ENCODE measurements at places on chromosomes 2 and 18.

- DNase-seq: no peak
Measured at GRCh38 chr18:50399582-50399981, 24.7 kb downstream of the SKA1 start.

GRCh38 chr2:167944825-167945659, 302.4 kb downstream of the STK39 start:
- DNase-seq: no peak

DNA sequence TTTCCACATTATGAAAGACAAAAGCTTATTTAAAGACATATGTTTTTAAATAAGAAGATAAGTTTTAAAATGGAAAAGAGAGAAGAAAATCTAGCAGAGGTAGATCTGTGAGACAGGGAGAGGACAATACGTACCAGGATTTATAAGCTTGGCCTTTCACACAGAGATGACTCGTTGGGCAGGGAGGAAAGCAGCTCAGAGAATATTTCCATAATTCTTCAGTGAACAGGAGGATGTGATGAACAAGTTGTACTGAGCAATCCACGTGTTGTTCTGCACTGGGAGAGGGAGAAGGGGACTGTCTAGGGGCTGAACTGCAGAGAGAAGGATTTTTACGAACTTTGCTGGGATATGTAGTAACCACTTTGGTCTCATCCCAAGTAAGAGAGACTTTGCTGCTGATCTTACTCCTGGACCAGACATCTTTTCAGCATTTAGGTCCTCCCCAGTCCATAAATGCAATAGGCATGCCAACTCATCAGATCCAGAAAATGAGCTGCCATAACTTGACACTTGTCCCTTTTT, 162.5 kb upstream of the SETBP1 start:
- DNase-seq: no peak

DNA sequence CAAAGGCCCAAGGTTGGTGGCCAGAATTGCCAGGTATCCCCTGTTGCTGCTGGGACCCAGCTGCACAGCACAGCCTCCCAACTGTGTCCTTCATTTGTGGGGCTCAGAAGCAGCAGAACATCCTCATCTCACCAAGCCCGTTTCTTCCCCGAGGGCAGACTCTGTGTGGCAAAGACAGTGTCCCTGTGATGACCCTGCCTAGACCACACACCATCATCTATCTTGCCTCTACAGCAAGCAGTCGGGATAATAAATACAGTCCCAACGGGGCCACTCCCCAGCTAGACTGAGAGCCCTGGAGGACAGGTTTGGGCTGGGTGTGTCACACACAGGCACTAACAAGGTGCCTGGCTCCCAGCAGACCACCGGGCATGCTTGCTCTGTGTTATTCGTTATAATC, 93.4 kb downstream of the PTGR3 start:
- no peak for DNase-seq

- no peak for DNase-seq
Measured at GRCh38 chr2:170170281-170171040, 7.5 kb upstream of the MYO3B start.

DNA sequence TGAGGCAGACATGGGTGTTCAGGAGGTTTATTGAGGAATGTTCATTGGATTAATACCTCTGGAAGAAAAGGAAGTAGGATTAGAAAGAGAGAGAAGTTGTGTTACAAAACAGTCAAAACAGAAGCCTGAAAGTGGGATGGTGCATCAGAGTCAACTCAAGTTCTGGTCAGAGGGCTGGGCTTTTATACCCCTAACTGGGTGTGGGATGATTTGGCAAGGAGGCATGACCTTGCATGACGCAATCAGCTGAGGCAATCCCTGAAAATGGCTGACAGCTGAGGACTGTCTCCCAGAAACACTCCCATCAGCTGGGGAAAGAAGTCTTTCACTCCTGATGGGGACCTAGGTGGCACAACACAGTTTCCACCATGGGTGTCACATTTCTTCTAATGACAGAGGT, 818.2 kb downstream of the SATB2 start:
- DNase-seq: no peak

- DNase-seq: no peak
Measured at GRCh38 chr18:65269375-65269774, 481.4 kb upstream of the CDH7 start.

DNA sequence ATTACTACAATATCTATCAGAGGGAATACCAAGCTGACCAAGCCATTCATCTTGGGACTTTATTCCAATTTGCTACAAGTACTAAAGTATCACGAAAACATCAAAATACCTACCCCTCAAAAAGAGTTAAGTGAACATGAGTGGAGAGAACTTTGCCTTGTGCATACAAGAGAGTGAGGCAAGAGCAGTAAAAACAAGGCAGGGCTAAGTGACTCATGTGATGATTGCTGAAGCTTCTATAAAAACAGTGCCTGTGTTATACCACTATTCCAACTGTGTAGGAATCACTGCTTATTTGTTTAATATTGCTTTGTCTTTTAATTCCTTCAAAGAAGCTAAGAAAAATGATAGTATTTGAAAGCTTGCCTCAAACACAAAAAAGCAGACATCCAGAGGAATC, 61.2 kb downstream of the FARSB start:
- no peak for DNase-seq

- no peak for DNase-seq
Measured at GRCh38 chr2:149146876-149147275, 108.4 kb downstream of the LYPD6B start.

DNA sequence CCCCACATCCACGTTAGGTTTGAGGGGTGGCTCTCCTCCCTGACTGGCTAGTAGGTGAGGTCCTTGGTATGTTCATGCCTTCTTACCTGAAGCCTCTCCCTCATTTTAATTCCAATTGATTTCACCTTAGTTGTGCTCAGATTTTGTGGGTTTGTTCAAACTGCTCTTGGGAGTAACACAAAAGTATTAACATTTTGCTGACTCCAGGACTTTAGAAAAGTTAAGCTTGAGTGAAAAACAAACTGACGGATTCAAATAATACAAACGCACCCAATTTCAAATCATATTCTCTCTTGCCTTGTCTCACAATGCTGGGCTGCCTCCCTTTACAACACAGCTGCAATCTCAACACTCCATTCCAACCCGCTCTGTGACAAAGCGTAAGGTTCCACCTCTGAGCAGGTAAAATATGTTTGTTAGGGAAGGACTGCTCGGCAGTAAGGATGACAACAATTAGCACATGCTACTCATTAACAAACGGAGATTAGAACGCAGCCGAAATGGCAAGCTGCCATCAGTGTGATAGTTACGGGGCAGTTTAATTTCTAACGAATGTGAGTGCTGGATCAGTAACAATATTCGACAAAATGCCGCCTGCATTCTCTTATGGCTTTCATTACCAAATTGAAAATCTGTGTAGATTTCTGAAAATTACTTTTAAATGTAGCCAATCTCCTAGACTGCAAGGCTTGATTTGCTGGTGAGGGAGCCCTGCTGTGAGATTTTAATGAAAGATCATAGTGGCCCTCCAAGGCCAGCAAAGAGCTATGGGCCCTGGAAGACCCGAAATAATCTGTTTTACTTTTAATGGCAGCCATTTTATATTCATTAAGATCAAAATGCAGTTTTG, 730.6 kb upstream of the FANCL start:
- DNase-seq: no peak

GRCh38 chr2:7666596-7667259, 749.5 kb downstream of the RNF144A start:
- DNase-seq: no peak

DNA sequence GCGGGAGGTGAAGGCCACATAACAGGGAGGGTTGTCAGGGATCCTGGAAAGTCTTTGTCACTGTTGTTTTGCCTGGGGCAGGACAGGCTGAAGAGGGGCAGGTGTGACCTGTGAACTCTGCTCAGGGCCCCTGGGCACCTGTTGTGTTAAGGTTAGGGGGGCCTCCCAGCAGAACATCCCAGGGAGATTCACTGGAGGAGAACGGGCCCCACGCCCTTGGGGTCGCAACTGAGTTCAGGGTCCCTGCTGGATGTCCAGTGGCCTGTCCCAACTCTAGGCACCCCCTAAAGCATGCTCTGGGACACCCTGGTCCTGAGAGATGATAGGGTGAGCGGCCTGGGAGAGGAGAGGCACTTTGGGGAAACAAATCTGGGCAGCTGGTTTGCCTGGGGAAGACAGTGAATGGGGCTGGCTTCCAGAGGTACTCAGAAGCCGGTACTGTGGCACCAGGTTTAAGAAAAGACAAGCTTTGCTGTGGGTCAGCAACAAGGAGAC, 22.9 kb downstream of the GPR35 start:
- DNase-seq: no peak

DNA sequence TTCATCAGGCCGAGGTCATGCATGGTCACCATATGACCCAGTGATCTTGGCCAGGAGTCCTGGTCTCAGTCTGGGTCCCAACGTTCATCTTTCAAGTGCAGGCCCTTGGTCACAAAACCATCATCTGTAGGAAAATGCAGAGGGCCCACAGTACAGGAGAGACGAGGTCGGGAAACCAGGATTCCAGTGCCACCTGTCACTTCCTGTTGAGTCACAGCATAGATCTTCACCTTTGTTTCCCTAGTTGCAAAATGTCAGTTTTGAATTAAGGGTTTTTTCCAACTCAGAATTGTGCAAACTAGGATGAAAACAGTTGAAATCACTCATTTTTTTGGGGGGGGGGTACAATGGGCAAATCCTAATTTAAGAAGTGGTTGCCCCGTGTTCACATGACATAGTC, 162.2 kb downstream of the INSIG2 start:
- DNase-seq: no peak

DNA sequence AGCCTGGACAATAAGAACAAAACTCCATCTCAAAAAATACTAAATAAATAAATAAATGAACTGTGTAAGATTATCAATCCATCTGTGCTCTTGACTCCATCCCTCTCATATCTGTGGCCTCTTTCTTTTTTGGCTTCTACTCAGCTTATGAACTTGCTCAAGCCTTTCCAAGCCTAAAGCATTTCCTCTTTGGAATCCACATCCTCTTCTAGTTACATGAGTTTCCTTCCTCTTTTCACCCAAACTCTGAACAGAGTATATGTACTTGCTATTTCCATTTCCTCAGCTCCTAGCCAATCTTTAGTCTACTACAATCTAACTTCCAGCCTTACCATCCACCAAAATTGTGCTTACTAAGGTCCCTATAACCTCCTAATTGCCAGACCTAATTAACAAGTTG, 2.5 kb upstream of the DNAJC10 start:
- DNase-seq: no peak

GRCh38 chr18:57428221-57429150, 6.7 kb upstream of the ONECUT2 start:
- DNase-seq: no peak

GRCh38 chr18:70024093-70024492, 76.4 kb upstream of the CD226 start:
- no peak for DNase-seq

DNA sequence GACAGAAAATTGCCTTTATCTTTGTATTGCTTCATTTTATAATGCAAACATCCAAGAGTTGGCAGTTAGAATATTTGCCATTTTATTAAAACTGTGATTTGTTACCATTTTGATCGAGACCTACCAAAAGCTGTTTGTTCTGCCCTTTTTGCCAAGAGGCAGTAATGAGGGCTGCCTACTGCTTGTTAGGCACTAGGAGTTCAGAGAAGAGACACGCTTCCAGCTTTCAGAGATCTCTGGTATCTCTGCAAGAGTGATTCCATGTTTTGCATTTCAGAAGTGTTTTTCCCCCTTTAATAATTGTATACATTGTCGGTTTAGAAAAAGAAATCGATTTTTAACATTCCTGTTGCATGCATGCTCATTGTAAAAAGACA, 628 bp downstream of the MRPL30 start:
- no peak for DNase-seq

DNA sequence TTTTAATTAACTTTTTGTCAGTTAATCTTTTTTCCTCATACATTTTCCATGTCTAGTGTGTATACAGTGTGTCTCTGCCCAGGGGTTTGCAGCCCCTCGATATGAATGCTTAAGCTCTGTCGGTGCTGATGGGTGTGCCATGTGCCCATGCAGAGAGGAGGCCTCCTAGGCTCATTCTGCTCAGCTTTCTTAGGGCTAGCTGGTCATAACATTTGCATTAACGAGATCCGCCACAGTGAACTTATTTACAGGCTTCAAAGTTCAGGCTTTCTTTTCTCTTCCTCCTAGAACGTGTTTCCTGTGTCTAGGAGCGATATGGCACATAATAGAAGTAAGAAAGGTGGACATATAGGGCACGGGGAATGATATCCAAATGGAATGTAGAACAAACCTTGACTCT, 783.3 kb downstream of the PLCL1 start:
- DNase-seq: no peak

All from iPS DF 6.9 (cell line).